CD4-positive, alpha-beta T cell treated with Interleukin-2 at 100 ng/mL for 4 hours (primary cell): ENCODE measurements at places on chromosomes 12 and 14.

- DNase-seq: no peak
Observed at GRCh38 chr12:79155683-79156082, 291.1 kb downstream of the SYT1 start.

DNA sequence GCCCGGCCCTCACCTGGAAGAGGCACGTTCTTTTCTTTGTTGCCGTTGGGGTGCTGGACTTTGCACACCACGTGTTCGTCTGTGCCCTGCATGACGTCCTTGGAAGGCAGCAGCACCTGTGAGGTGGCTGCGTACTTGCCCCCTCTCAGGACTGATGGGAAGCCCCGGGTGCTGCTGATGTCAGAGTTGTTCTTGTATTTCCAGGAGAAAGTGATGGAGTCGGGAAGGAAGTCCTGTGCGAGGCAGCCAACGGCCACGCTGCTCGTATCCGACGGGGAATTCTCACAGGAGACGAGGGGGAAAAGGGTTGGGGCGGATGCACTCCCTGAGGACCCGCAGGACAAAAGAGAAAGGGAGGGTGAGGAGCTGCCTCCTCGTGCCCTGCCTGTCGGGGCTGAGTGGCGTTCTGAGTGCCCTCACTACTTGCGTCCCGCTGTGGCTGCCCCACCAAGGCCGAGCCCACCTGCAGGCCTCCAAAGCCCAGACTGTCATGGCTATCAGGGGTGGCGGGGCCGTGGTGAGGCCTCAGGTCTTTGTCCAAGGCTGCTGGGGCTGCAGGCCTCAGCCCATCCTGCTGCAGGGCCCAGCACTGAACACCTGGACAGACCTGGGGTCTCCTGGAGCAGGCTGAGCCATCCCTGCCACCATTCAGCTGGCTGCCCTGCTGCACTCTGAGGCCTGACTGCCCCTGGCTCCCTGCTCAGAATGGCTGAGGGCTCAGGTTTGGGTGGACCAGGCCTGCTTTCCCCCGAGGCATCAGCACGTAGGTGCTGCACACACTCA, 329.7 kb downstream of the TMEM121 start:
- no peak for DNase-seq

DNA sequence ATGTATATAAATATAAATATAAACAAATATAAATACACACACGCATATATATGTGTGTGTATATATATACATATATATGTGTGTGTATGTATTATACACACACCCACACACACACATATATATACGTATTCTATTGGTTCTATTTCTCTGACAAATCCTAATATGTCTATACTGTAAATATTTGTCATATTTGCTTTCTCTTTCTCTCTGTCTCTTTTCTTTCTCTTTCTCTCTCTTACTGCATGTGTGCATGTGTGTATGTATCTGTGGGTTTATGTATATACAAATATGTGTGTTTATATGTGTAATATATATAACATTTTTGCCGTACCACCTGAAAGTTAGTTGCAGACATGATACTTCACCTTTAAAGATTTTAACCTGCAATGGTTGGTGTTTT, 174.2 kb upstream of the PLEKHG7 start:
- DNase-seq: no peak

DNA sequence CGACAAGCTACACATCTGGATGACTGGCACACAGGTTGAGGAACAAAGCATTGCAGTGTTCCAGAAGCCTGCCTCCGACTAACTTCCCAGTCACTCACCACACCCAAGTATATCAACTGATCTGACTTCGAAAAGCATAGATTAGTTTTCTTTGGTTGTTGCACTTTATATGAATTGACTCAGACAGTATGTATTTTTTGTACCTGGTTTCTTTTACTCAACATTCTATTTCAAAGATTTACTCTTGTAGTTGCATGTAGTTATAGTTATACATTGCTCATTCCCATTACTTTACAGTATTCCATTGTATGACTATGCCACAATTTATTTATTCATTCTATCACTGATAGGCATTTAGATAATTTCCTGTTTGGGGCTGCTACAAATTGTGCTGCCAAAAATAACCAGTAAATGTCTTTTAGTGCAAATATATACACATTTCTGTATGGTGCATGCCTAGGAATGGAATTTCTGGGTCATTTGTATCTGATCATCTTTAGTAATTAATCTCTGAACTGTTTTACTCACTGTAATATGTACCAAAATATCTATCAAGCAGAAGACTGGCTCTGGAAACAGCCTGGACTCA, 17.8 kb downstream of the PLCZ1 start:
- DNase-seq: no peak
